ENCODE measurements at places on chromosomes 6 and 20. TPM values are rescaled to one million over a fixed set of nuclear protein-coding genes. Genes with fewer than 3 reads are reported as not detected.

Gene ZNF184
- total RNA-seq = 6.5 TPM

Gene ARMC2
- total RNA-seq = 3.8 TPM

Gene SMLR1
- not detected for total RNA-seq

Gene ENPP1
- 19.9 TPM for total RNA-seq

- DNase-seq = no peak
These were observed 240.9 kb downstream of the COL12A1 start for GRCh38 chr6:74964871-74965441.

- no peak for DNase-seq
These were observed 15.5 kb downstream of the BAG6 start for GRCh38 chr6:31636698-31637596.

DNA sequence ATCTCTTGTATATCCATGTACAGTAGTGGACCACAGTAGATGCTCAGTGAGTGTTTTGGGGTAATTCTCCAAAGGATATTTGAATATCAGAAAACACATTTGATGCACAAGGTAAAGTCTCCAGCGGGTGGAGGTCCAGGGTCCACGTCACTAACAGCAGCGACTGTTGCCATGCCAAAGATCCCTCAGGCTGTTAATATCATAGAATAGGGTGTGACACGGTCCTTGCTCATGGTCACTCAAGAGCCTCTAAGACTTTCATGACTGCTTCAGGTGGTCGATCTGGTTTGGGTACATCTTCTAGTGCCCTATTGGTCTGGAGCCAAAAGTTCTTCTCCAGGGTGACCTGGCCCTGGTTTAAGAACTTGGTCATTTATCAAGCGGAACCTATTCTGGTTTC lies 90.8 kb downstream of the OLIG3 start:
- no peak for DNase-seq

- DNase-seq = no peak
These were observed 604.7 kb upstream of the CITED2 start for GRCh38 chr6:139979021-139979725.

GRCh38 chr6:72716916-72717315 lies 95.1 kb downstream of the KCNQ5 start:
- DNase-seq = no peak

DNA sequence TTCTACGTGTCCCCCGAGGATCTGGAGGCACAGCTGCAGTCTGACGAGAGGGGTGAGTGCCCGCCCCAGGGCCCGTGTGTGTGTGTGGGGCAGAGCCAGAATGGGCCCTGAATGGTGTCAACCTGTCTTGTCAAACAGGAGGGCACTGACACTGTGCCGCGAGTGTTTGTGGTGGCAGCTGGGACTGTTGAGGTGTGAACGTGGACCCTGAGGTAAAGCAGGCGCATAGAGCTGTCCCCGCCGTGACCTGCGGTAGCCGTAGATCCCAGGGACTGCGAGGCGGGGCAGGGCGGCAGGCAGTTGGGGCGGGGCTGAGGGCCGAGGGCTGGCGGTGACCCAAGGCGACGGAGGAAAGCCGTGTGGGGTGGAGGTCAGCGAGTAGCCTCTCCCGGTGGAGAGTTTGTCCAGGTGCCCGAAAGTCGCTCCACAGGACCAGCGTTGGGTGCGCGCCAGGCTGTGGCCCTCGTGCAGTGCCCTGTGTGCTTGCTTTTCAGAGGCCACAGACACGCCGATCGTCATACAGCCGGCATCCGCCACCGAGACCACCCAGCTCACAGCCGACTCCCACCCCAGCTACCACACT lies 25.2 kb downstream of the UCKL1 start:
- DNase-seq = peak; percentile 39

- DNase-seq = no peak
These were observed 15.6 kb downstream of the ENPP1 start for GRCh38 chr6:131823276-131823902.

- DNase-seq = no peak
These were observed 1.5 kb downstream of the SNAP25 start for GRCh38 chr20:10219993-10220750.

GRCh38 chr6:89368107-89368506 lies 15.6 kb upstream of the UBE2J1 start:
- peak; percentile 48 for DNase-seq

All from left colon (tissue), 2 donors.